ENCODE measurements at places on chromosomes 2 and 18. TPM values are rescaled to one million over a fixed set of nuclear protein-coding genes. Genes with fewer than 3 reads are reported as not detected.

UGT1A8 gene
- total RNA-seq: not detected

PRPF40A gene
- total RNA-seq: 160 TPM

SERPINB4 gene
- total RNA-seq: not detected

TEKT4 gene
- not detected for total RNA-seq

CHRND gene
- 0.05 TPM for total RNA-seq

PARD3B gene
- 5.8 TPM for total RNA-seq

- no peak for DNase-seq
Measured at GRCh38 chr2:96877631-96878092, 7.8 kb upstream of the SEMA4C start.

GRCh38 chr2:8448824-8449556 lies 232.9 kb upstream of the ID2 start:
- DNase-seq: no peak

DNA sequence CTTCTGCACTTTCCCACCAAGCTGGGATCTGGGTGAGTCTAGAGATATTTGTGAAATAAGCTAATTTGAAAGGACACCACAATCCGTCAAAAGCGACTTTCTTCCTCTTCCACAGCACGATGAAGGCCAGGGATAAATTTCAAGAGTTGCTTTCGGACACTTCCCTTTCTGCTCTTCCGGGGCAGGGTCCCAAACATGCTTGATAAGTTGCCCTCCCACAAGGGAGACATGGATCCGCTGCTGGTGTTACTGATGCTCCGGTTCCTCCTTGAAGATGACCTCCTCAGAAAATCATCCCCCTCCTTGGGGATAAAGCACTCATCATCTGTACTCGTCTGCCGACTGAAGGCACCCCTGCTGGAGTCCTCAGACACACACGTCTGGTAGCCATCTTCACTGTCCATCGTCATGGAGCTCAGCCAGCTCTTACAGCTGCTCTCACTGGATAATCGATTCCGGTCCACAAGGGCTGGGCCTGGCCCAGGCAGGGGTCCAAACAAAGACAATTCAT lies 28.2 kb downstream of the CYTIP start:
- DNase-seq: no peak

- DNase-seq: no peak
Measured at GRCh38 chr2:160355080-160355479, 138.5 kb downstream of the RBMS1 start.

DNA sequence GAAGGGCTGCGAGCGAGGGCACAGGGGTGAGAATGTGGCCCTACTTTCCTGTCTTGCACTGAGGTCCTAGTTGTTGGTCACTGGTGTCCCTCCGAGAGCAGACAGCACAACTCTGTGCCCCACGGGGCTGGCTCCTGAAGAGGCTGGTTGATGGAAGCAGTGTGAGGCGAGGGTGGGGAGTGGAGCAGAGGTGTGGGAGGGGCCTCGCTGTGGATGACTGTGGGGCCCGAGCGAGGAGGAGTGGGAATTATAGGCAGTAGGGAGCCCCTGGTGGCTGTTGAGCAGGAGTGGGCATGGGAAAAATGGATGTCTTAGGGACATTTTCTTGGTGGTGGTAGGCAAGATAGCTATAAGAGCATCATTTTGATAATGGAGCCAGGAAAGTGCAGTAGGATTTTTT lies 660.5 kb upstream of the HS6ST1 start:
- no peak for DNase-seq

- no peak for DNase-seq
Measured at GRCh38 chr2:194363878-194364277, 1293.1 kb upstream of the SLC39A10 start.

GRCh38 chr2:108803045-108803736 lies 16.6 kb downstream of the CCDC138 start:
- no peak for DNase-seq

DNA sequence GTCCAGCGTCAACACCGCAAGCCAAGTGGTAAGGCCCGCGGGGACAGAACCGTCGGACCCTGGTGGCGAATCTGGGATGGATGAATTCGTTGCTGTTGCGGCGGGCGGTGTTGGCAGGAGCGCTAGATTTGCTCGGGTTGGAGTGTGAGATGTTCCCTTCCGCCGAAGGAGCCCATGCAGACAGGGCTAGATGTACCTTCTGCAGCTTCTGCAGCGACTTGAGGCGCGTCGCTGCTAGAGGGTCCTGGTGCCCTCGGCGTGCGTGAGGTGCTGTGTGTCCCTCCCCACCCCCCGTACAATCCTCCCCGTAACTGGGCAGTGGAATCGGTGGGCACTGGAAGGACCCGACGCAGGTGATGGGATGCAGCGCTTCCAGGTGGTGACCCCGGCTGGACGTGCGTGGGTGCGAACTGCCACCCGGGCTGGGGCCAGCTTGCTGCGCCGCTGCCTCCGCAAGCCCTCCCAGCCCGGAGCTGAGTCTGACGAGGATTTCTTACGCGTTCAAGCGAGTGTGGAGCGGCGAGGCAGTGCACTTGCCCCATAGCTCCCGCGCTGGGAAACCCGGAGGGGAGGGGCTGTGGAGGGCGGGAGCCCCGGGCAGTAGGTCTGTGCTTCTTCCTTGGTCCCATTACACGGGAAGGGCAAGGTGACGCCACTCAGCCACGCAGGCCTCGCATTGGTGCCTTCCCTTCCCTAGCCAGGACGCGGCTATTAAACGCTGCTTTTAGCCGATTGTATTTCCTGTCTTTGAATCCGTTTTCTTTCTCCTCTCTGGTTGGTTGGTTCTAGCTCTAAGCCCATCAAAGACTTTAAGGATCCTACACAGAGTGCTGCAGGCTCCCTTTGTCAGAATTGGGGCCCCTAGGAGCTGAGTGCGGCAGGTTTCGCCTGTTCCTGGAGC lies 34.2 kb downstream of the CHRNA1 start:
- DNase-seq: no peak

- no peak for DNase-seq
Measured at GRCh38 chr2:125274718-125275117, 1249.6 kb downstream of the CNTNAP5 start.

- no peak for DNase-seq
Measured at GRCh38 chr2:242020196-242021004, 150.9 kb downstream of the RTP5 start.

GRCh38 chr2:60064687-60065389 lies 488.6 kb downstream of the BCL11A start:
- DNase-seq: no peak

All from NCI-H460 (cell line).